Thoracic aorta endothelial cell (primary cell): ENCODE measurements at places on chromosomes 6 and 20. TPM values are rescaled to one million over a fixed set of nuclear protein-coding genes. Genes with fewer than 3 reads are reported as not detected.

SH3BGRL2 gene
- 36.4 and 62.7 TPM in 2 replicates for total RNA-seq

ADAM33 gene
- not detected in 2 replicates for total RNA-seq

ASIP gene
- total RNA-seq = not detected in 2 replicates

MYL9 gene
- total RNA-seq = 2.0 and 5.7 TPM in 2 replicates

RBM12 gene
- total RNA-seq = 94.6 and 97.2 TPM in 2 replicates

PIGU gene
- 17.0 and 19.1 TPM in 2 replicates for total RNA-seq

RBPJL gene
- total RNA-seq = not detected in 2 replicates

POPDC3 gene
- 0.14 and 2.1 TPM in 2 replicates for total RNA-seq

CRYBG1 gene
- total RNA-seq = 16.4 and 55.7 TPM in 2 replicates

TRIM10 gene
- not detected in 2 replicates for total RNA-seq

LTA gene
- not detected in 2 replicates for total RNA-seq

PGBD1 gene
- 9.1 and 9.7 TPM in 2 replicates for total RNA-seq

TCP11 gene
- 0.07 TPM in 1 of 2 replicates, not detected in the other for total RNA-seq

NUS1 gene
- 43.9 and 47.5 TPM in 2 replicates for total RNA-seq

IL20RA gene
- not detected in 2 replicates for total RNA-seq

SEMG1 gene
- not detected in 2 replicates for total RNA-seq

SCRT2 gene
- total RNA-seq = not detected in 2 replicates

GATA5 gene
- 0.07 and 0.40 TPM in 2 replicates for total RNA-seq

IL17A gene
- not detected in 2 replicates for total RNA-seq

GABRR1 gene
- not detected in 2 replicates for total RNA-seq
